Dermis blood vessel endothelial cell (primary cell): ENCODE measurements at places on chromosomes 4 and X.

- DNase-seq: no peak
These were observed 37.3 kb downstream of the WDR1 start for GRCh38 chr4:10079256-10079655.

GRCh38 chr4:37475087-37475486 is 211.1 kb downstream of the RELL1 start:
- no peak for DNase-seq

DNA sequence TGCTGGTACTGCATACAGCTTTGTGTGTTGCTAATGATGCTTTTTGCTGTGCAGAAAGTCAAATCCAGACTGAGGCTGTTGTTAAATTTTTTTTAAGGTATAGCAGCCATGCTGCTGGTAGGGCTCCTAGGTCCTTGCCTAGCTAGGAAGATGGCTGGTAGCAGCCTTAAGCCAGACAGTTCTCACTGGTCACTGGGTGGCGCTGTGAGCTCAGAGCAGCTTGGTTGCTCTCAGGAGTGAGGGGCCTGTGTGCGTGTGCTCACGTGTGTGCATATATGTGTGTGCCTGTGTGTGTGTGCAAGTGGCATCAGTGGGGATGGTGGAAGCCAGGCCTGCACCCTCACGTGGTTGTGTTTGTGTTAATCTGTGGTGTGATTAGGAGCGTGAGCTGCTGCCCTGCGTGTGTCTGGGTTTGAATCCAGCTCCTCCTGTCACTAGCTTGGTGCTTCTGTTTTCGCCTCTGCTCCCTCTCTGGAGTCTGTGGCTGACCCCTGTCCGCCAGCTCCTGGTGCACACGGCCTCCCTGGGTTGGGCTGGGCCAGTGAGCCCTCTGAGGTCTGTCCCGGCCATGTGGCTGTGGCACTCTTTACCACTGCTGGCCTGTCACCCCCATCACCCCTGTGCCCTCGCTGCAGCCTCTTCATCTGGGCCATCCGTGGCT is 46.1 kb downstream of the SORCS2 start:
- no peak for DNase-seq

DNA sequence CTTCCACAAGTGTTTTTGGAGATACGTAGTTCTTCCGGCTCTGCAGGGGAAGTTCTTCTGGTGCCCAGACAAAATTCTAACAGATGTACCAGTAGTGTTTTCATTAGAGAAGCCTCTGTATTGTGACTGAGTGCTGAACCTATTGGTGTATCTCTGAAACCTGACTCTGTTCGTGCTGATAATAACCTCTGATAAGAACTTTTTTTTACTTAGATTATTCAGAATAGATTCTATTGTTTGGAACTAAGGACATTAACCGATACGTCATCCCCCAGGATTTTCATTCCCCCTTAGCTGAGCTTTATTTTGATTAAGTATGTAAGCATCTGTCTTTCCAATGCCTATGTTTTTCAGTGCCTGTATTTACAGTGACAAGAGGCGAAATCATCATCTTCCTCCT is 362.9 kb downstream of the PDGFC start:
- DNase-seq: no peak

DNA sequence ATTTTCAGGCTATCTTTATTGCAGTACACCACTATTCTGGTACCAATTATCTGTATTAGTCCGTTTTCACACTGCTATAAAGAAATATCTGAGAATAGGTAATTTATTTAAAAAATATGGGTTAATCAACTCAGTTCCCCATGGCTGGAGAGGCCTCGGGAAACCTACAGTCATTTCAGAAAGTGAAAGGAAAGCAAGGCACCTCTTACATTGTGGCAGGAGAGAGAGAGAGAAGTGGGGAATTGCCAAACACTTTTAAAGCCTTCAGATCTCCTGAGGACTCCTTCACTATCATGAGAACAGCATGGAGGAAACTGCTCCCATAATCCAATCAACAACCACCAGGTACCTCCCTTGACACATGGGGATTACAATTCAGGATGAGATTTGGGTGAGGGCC is 54.7 kb downstream of the AMER1 start:
- no peak for DNase-seq

- no peak for DNase-seq
These were observed 109.5 kb downstream of the FRAS1 start for GRCh38 chr4:78166622-78167021.

DNA sequence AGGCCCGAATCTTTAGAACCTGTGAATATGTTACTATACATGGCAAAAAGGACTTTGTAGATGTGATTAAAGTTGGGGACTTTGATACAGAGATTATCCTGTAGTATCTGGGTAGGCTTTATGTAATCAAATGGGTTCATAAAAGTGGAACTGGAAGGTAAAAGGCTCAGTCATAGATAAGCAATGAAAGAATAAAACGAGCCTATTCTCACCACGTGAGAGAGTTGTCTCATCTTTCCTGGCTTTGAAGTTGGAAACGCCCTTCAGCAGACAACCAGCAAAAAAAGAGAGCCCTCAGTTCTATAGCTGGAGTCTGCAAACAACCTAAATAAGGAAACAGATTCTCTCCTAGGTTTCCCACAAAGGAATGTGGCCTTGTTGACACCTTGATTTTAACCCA is 805.8 kb upstream of the DIAPH2 start:
- no peak for DNase-seq

DNA sequence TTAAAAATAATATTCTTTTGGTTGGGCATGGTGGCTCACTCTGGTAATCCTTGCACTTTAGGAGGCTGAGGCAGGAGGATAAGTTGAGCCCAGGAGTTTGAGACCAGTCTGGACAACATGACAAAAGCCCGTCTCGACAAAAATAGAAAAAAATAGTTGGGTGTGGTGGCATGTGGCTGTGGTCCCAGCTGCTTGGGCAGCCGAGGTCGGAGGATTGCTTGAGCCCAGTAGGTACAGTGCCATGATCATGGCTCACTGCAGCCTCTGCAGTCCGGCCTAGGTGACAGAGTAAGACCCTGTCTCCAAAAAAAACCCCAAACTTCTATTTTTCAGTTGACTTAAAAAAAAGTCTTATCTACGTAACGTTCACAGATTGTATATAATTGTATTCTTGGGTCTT is 23.9 kb downstream of the UBE2K start:
- DNase-seq: no peak

DNA sequence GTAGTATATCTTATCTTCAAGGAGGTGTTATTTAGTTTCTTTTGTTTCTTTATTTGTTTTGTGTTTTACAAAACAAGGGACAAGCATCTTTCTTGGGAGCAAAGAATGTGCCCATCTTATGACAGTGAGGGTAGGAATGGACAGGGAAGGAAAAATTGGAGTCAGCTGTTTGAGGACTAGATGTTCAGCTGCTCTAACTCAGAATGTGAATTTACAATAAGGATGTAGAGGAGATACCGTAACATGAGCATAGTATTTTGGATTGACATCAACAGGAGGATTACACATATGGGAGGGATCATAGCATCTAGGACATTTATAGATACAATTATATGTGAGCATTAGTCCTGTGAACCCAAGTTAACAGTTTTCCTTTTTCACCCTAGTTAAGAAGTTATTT is 89.0 kb upstream of the GK2 start:
- DNase-seq: no peak
